ENCODE measurements at places on chromosomes 7 and 10. TPM values are rescaled to one million over a fixed set of nuclear protein-coding genes. Genes with fewer than 3 reads are reported as not detected.

Gene PKD2L1
- total RNA-seq, result not detected

Gene IFIT1B
- not detected for total RNA-seq

Gene KCNK18
- total RNA-seq, result not detected

Gene IMMP2L
- total RNA-seq, result 13.9 TPM

Gene COL17A1
- 2.6 TPM for total RNA-seq

Gene NDUFB2
- 218 TPM for total RNA-seq

Gene UPK3BL2
- total RNA-seq, result 3.3 TPM

Gene INSYN2A
- total RNA-seq, result 0.41 TPM

Gene STEAP1
- total RNA-seq, result 5.0 TPM

Gene HOXA5
- not detected for total RNA-seq

Gene SH2B2
- 5.6 TPM for total RNA-seq

- DNase-seq, result no peak
These were observed 116.1 kb downstream of the ST7 start for GRCh38 chr7:117069379-117069778.

- no peak for DNase-seq
These were observed 223.2 kb downstream of the CCSER2 start for GRCh38 chr10:84551437-84552120.

GRCh38 chr7:137439829-137440825 lies 96.6 kb upstream of the PTN start:
- DNase-seq, result peak; percentile 77

GRCh38 chr10:11831520-11831951 lies 8.4 kb downstream of the PROSER2 start:
- no peak for DNase-seq

GRCh38 chr7:158824028-158824427 lies 5.3 kb downstream of the ESYT2 start:
- DNase-seq, result no peak

GRCh38 chr10:15118615-15119014 lies 21.5 kb downstream of the RPP38 start:
- no peak for DNase-seq

- DNase-seq, result no peak
These were observed 48.9 kb upstream of the ENO4 start for GRCh38 chr10:116800286-116800929.

GRCh38 chr10:115985786-115986185 lies 287.2 kb downstream of the GFRA1 start:
- no peak for DNase-seq

DNA sequence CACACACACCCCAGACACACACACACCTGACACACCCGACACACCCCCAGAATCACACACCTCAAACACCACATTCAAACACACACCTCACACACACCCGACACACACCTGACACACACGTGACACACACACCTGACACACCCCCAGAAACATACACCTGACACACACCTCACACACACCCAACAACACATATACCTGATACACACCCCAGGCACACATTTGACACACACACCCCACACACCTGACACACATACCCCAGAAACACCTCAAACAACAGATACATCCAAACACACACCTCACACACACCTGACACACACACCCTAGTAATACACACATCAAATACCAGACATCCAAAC lies 652 bp upstream of the CALY start:
- DNase-seq, result no peak

DNA sequence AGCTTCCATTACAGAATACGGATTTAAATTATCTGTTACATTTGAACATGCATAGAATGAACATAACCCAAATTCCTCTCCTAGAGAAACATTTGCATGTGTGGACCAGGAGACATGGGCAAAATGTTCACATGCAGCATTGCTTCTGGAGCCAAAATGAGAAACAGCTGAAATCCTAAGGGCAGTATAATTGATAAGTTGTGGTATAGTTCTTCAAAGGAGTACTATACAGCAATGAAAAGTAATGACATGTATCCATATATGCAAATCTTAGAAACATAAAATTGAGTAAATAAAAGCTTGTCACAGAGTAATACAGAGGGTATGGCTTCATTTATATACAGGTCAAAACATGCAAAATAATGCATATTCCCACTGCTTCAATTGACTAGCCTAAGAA lies 77.1 kb downstream of the RAB11FIP2 start:
- DNase-seq, result no peak

DNA sequence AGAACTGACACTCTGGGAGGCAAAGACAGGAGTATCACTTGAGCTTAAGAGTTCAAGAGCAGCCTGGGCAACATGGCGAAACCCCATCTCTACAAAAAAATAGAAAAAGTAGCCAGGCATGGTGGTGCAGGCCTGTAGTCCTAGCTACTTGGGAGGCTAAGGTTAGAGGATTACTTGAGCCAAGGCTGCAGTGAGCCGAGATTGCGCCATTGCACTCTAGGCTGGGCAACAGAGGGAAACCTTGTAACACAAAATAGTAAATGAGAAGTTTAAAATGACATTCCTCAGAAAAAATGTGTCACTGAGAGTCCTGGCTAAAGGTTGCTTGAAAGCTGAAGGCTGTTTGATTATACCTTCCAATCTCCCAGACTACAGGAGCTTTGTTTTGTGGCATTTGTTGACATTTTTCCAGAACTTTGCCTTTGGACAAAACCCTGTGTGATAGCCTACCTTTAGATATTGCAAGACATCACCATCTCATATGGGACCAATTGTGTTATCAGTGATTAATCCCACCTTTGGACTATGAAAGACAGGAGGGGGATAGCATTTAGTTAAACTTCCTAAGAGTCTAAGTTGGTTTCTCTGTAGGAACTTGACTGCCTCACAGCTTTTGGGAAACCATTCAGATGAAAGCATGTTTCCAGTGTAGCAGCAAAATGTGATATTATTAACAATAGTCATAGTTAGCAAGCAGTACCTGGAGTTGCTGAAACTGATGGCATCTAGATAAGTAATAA lies 5.3 kb downstream of the TNKS2 start:
- DNase-seq, result no peak

DNA sequence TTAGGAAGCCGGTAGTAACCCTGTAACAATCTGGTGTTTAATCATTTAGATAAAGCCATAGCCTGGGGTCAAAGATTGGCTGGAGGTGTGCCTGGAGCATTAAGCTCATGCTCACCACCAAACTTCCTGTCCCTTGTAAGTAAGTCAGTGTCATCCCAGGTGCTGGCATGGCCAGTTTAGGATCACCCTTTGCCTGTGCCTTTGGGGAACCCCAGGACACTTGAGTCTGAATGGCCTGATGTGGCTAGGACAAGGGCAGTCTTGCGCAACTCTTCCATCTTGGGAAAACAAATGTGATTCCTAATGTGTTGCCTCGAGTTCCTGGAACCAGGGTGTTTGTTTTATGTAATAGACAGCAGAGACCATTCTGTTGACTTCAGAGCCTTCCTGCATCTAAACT lies 154.8 kb downstream of the GRK5 start:
- no peak for DNase-seq

- DNase-seq, result peak; percentile 12
These were observed 197.8 kb upstream of the TCF7L2 start for GRCh38 chr10:112752288-112752687.

DNA sequence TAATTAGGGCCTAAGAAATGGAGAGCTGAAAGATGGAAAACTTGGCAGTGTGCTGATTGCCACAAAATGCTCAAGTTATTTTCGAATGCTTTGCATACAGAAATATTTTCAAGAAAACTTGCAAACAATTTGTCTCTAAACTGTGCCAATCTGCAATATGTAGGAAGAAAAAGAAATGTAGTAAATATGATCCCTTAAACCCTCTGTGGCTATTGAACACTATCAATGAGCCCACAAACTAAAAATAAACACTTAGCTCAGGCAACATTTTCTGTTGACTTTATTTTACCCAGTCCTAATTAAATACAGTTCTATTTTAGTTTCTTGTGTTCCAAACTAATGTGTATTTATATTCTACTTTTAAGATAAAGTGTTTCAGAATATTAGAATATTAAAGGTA lies 342.1 kb downstream of the SEMA3D start:
- no peak for DNase-seq

- DNase-seq, result no peak
These were observed 448 bp upstream of the GOLGA7B start for GRCh38 chr10:97849103-97849686.

- DNase-seq, result no peak
These were observed 413.5 kb upstream of the SEMA3D start for GRCh38 chr7:85600395-85600794.

GRCh38 chr10:98128802-98129201 lies 5.7 kb upstream of the R3HCC1L start:
- DNase-seq, result no peak

- no peak for DNase-seq
These were observed 185.8 kb downstream of the GRM8 start for GRCh38 chr7:127066974-127067373.

DNA sequence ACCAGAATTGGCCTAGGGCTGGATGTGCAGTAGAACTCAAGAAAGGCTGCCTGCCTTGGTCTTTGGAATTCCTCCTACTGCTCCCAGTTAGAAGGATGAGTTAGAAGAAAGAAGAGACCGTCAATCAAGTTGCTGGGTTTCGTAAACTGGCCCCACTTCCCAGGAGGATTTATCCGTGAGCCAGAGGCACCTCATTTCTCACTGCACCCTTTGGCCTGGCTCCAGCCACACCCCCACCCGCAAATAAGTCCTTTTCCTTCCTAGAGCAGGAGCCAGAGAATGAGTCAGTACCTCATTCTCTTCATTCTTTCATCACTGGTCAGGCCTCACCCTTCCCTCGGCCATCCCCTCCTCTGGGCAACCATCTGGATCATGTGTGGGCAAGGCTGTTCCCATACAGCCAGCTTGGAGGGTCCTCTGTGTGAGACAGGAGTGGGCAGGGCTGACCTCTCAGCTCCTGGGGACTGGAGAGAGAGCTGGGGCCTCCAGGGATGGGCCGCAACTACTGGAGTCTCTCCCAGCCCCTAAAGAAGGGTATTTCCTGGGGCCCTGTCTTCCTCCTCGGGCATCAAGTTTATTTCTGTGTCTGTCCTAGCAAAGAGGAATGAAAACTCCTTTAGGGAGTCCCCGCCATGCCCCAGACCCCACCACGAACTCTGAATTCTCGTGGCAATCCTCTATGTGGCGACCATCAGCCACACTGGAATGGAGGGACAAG lies 87.2 kb upstream of the DUSP5 start:
- DNase-seq, result peak; percentile 98

GRCh38 chr7:4383584-4383983 lies 298.5 kb upstream of the FOXK1 start:
- DNase-seq, result no peak

DNA sequence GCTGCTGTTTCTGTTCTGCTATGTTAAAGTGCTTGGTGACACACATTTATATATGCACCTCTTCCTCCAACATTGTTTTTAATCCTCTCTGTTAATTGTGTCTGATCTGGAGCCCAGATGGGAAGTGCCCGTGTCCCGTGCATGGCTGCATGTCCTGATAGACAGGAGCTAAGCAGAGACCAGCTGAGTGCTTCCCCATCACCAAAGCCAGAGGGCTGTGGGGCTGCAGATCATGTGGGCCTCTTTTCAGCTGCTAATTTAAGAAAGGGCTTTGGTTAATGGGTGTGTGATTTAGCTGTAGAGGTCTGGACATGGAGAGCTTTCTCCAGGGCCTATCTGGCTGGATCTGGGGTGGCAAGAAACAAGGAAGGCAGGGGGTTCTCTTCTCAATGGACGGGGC lies 96.5 kb upstream of the NPS start:
- DNase-seq, result no peak

DNA sequence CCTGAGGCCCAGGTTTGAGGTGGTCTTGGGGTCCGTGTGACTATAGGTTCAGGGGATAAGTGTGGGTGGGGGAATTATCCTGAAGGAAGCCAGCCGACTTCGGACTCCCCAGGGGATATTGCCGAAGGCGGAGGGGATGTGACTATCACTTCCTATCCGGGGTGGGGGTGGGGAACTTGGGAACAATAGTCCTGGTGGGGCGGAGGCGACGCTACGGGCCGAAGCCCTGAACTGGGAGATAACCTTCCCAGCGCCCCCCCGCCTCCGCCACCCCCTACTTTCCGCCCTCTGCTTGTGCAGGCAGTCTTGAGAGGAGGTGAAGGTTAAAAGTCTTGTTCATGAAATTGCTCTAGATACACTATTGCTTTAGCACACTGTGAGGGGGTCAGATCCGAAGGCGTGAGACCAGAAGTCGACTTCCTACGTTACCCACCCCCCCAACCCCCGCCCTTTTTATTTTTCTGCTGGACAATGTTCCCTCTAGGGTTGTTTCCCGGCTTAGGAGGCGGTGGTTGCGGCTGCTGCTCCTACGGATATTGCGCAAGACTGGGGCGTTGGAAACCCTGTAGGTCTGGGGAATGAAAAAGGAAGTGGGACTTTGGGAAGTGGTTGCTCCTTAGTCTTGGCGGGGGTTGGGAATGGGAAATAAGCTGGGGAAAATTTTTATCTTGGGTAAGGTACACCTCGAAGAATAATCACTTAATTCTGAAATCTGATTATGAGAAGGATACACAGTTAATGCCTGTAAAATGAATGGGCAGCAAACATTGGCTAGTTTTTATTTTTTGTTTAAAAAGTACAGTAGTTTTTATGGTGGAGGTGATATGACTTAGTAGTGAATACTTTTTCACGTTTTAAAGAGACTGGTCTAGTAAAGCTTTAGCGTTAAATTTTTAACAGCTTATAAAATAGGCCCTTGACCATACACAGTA lies 1.5 kb downstream of the PTPN12 start:
- peak; percentile 87 for DNase-seq

DNA sequence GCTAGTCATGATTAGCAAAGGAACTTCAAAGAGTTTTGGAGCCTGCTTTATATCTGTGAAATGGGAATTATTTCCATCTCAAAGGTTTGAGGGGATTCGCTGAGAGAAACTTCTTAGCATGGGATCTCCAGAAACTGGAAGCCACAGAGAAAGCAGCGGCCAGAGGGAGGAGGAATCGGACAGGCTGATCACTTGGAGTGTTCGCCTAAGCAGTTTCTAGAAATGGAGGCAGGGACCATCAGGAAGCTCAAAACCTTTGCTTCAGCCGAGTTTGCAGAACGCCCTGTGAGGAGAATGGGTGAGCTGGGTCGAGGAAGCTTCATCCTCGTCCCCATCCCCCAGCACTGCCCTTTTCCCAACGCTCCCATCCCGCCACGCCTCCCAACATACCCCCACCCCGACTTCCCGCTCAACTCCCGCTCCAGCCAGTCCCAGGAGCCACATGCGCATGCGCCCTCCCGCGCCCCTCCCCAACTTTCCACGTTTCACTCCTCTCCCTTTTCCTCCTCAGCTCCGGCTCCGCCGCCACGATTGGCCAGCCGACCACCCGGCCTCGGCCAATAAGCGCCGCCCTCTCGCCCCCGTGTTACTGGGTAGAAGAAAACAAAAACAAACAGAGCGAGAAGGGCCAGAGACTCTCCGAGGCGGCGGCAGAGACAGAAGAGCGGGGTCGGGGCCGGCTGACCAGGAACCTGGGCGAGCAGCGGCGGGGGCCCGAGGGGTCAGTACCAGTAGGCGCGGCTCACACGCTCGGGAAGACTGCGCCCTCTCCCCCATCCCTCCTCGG lies at the start of gene PDCD4:
PDCD4 (plus strand) TSS at position 631 of the 787 bp plus-strand sequence. CDS start 4,100 bp downstream, outside the sequence.
- peak; percentile 92 for DNase-seq

- peak; percentile 89 for DNase-seq
These were observed 303.1 kb upstream of the NPSR1 start for GRCh38 chr7:34354899-34355298.

GRCh38 chr10:88920986-88921593 lies 31.5 kb downstream of the ACTA2 start:
- peak; percentile 49 for DNase-seq

- peak; percentile 60 for DNase-seq
These were observed 13.3 kb downstream of the GPR37 start for GRCh38 chr7:124752310-124752709.

Data from astrocyte (in vitro differentiated cells and primary cell).